T-helper 17 cell (primary cell): ENCODE measurements at places on chromosomes 12 and 14.

GRCh38 chr12:77031745-77032144 lies 33.6 kb downstream of the E2F7 start:
- DNase-seq: no peak

GRCh38 chr12:114684098-114684869 lies at the start of gene TBX3:
TBX3 (minus strand) TSS chr12:114684175; CDS start chr12:114683200, 975 bp downstream.
- no peak for DNase-seq

GRCh38 chr14:82251494-82251893 lies 717.8 kb upstream of the SEL1L start:
- DNase-seq: no peak

DNA sequence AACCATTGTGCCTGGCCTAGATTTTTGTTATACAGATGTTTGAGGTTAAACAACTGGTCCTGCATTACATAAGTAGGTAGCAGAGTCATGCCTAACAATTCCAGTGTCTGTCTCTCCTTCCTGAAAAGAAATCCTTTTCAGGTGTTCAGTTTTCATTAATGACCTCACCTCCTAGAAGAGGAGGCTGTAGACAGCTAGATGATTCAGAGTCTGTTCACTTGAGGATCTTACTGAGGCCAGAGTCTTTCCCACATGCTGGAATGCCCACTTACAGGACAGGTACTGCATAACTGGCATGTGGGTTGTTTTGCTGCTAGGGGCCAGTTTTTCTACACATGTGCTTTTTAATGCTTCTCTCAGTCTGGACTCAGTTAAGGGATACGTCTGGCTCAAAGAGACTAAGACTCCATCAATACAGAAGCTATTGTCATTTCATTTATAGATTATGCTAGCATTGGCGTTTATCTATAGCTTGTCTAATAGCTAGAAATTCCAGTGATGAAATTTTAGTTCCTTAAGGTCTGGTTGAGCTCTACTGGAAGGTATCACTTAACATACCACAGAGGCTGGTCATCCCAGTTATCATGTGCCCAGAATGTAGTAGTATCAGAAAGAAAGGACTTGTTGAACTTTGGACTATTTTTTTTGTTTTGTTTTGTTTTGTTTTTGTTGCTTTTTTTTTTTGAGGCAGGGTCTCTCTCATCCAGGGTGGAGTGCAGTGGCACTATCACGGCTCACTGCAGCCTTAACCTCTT lies 206.4 kb downstream of the ERC1 start:
- DNase-seq: no peak

DNA sequence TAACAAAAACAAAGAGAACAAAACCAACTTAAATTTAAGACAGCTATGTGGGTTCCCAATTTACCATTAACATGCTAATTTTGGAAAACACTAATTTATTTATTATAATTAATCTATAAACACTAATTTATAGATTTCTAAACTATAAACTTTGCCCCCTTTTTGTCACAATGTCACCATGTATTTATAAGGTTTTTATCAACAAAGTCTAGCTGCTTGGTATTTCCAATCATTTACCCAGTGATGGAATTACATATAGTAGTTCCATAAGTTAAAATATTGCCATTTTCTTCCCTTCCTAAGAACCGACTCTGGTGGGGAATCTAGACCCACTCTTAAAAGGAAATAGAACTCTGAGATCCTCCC lies 140.7 kb downstream of the PPM1H start:
- DNase-seq: no peak

- DNase-seq: no peak
Observed at GRCh38 chr14:54609576-54609975, 42.6 kb downstream of the SAMD4A start.

GRCh38 chr14:89425931-89426330 lies 8.9 kb upstream of the FOXN3 start:
- no peak for DNase-seq

GRCh38 chr14:75366963-75367362 lies 60.9 kb upstream of the JDP2 start:
- DNase-seq: no peak
